ENCODE measurements at places on chromosomes 16 and 17. TPM values are rescaled to one million over a fixed set of nuclear protein-coding genes. Genes with fewer than 3 reads are reported as not detected.

Gene ZNF688
- 9.3 TPM for polyA plus RNA-seq

Gene MMP25
- 0.30 TPM for polyA plus RNA-seq

Gene PRSS33
- not detected for polyA plus RNA-seq

Gene DECR2
- 9.3 TPM for polyA plus RNA-seq

Gene CD7
- polyA plus RNA-seq, result 0.66 TPM

Gene RND2
- 0.14 TPM for polyA plus RNA-seq

Gene DPEP2
- polyA plus RNA-seq, result 1.5 TPM

Gene KRTAP2-1
- not detected for polyA plus RNA-seq

Gene MT1M
- 11.9 TPM for polyA plus RNA-seq

Gene DCAKD
- polyA plus RNA-seq, result 21.1 TPM

Gene MYO15B
- 30.8 TPM for polyA plus RNA-seq

Gene ACSM2B
- polyA plus RNA-seq, result not detected

Gene STX1B
- polyA plus RNA-seq, result 0.07 TPM

Gene OTOA
- not detected for polyA plus RNA-seq

Gene CD79B
- polyA plus RNA-seq, result 11.6 TPM

Gene MLLT6
- 17.3 TPM for polyA plus RNA-seq

Gene CNTNAP4
- not detected for polyA plus RNA-seq

Gene CCL17
- 0.35 TPM for polyA plus RNA-seq

Gene ENPP7
- not detected for polyA plus RNA-seq

Gene HSPB9
- polyA plus RNA-seq, result 0.29 TPM

Gene MAP2K6
- 1.5 TPM for polyA plus RNA-seq

Gene ZNF18
- polyA plus RNA-seq, result 7.5 TPM

Gene VMO1
- polyA plus RNA-seq, result 1.8 TPM

Gene TMED6
- polyA plus RNA-seq, result not detected

Gene ST6GALNAC1
- polyA plus RNA-seq, result 7.3 TPM

Gene TP53
- 7.9 TPM for polyA plus RNA-seq

Gene ZFPM1
- polyA plus RNA-seq, result 10.4 TPM

Gene SLC16A11
- polyA plus RNA-seq, result 0.78 TPM

Gene KRTAP9-4
- polyA plus RNA-seq, result not detected

Gene GPR139
- polyA plus RNA-seq, result not detected

Gene NLRP1
- polyA plus RNA-seq, result 34.3 TPM

Gene LLGL2
- 5.6 TPM for polyA plus RNA-seq

Gene CA5A
- polyA plus RNA-seq, result 0.29 TPM

Gene DPEP3
- not detected for polyA plus RNA-seq

All from heart right ventricle (tissue), 16 donors.